Cerebellum (tissue), 4 donors: ENCODE measurements at places on chromosomes 12 and 14. TPM values are rescaled to one million over a fixed set of nuclear protein-coding genes. Genes with fewer than 3 reads are reported as not detected.

ERBB3 gene
- 4.7 TPM for total RNA-seq

GRCh38 chr12:81797100-81797499 lies 38.0 kb upstream of the PPFIA2 start:
- peak; percentile 2 for DNase-seq

- no peak for DNase-seq
These were observed 7.4 kb downstream of the CIT start for GRCh38 chr12:119869720-119870119.

GRCh38 chr12:52207895-52208294 lies 16.1 kb upstream of the KRT80 start:
- peak; percentile 91 for DNase-seq

DNA sequence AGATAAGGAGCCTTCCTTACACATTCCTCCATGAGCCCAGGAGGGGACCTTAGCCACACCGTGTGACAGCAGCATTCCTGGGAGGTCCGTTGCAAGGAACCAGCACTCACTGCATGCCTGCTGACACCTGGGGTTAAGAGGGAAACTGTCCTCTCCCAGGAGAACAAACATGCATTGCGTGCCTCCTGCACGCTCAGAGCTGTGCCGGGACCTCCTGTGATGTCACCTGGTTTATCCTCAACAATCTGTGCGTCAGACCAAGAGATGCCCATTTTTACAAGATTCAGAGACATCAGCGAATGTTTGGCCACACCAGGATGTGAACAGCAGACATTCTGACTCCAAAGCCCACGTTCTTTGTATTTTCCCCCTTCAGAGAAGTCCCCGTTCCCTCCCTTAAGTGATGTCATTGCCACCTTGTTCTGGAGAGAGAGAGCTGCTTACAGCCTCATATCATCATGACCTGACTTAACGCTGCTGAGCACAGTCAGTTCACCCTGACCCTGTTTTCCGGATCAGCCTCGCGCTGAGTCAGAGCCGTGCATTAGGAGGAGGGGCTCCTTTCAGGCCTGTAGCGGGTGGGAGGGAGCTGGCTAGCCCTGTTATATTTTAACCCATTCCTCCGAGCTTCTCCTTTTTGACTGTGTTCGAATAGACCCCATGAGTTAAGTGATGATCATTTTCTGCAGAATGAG lies 36.2 kb downstream of the TMEM120B start:
- no peak for DNase-seq

ENDOU gene
- total RNA-seq, result not detected

DNA sequence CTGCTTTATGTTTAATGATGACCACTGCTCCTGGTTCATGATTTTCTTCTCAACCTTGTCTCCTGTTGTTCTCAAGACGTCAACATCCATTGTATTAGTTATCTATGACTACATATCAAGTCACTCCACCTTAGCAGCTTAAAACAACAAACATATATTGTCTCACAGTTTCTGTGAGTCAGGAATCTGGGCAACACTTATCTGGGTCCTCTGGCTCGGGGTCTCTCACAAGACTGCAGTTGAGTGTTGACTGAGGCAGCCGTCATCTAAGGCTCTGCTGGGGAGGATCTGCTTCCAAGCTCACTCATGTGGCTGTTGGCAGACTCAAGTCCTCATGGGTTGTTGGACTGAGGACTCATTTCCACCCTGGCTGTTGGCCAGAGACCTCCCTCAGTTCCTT lies 27.3 kb upstream of the FRS2 start:
- no peak for DNase-seq

GRCh38 chr12:87883806-87884205 lies 145.4 kb downstream of the C12orf50 start:
- DNase-seq, result no peak

DNA sequence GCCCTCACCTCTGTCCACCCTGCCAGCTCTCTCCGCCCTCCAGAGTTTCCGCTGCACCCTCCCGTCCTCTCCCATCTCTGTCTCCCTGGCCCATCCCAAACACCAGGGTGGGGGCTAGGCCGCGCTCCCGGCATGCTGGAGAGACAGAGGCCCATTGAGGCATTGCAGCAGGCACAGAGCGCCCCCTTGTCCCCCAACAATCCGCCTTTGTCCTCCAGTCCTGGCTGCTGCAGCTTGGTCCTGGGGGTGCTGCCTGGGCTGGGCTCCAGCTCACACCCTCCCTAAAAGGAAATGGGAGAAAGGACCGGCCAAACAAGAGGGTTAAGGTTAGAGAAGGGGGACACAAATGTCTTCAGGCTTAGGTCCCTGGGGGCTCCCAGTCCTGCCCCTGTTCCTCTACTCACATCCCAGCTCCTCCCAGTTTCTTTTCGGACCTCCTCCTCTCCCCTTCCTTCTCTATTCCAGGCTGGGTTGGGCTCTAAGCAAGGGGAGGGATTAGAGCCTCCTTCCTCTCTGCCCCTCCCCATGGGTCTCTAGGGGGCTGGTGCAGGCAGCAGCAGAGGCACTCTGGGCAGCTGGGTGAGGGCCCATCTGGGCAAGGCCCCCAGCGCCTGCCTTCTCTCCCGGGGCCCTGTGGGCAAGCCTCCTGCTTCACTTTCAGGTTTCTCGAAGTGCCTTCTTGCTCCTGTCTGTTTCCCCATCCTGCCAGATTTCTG lies at the start of gene CMTM5:
Gene CMTM5 (plus strand): TSS at position 565 of the 716 bp plus-strand sequence. CDS start 206 bp downstream, outside the sequence.
- DNase-seq, result peak; percentile 32

DNA sequence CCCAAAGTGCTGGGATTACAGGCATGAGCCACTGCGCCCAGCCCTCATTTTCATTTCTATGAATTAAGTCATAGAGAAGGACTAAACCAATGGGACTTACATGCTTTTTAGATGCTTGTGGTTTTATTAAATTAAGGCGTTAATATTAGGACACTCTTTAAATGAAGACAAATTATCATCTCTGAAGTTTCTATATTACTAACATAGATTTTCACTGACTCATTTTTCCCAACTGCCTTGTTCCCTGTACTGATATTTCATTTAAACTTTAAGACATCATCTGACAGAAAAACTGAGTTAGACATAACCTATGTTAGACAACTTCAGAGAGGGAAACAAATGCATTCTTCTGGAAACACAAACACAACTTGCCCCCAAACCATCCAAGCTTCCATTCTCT lies 99.8 kb downstream of the BTG1 start:
- no peak for DNase-seq

DNA sequence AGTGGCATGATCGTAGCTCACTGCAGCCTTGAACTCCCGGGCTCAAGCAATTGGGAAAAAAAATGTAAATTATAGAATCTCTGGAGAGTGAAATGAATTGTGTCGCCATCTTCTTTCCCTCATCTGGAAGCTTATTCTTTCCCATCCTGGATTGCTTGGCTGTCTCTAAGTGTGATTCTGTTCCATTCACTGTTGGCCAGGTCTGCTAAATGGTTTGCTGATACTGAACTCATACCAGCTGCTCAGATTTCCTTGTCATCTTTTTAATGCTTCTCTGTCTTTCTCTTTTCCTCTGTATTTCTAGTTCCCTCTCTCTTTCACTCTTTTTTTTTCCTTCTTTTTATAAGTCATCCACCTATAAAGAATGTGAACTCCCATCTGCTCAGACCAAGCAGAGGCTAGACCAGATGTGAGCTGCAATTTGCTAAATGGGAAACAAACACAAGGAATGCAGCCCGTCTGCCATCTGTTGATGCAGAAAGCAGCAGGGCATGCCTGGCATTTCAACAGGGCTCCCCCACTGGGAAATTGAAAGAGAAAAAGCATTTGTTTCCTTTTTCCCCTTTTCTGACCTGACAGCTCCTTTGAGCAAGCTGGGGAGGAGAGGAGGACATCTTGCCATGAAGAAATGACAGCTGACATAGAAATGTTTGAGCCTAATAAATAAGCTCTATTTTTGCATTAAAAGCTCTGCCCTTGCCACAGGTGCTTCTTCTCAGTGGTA lies 1823.6 kb upstream of the FLRT2 start:
- no peak for DNase-seq

GRCh38 chr12:78060186-78060585 lies 229.5 kb downstream of the NAV3 start:
- no peak for DNase-seq

GRCh38 chr12:11771895-11772502 lies 122.5 kb downstream of the ETV6 start:
- DNase-seq, result no peak

GRCh38 chr12:124730455-124730932 lies 133.2 kb downstream of the SCARB1 start:
- DNase-seq, result no peak

DNA sequence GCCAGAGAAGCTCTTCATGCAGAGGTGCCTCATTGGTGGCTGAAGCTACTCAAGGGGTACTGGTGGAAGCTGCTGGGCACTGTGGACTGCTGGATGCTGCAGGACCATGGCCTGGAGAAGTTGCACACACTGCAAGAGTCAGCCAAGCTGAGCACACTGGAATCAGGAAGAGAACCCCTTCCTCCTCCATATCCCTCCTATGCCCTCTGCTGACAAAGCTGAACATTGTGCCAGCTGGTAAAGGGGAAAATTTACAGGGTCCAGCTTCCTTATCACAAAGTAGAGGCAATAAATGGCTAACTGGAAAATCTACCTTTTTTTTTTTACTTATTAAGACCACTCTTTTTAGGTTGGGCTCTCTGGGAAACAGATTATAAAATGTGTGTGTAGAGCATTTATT lies 6.5 kb downstream of the CCDC175 start:
- no peak for DNase-seq

DNA sequence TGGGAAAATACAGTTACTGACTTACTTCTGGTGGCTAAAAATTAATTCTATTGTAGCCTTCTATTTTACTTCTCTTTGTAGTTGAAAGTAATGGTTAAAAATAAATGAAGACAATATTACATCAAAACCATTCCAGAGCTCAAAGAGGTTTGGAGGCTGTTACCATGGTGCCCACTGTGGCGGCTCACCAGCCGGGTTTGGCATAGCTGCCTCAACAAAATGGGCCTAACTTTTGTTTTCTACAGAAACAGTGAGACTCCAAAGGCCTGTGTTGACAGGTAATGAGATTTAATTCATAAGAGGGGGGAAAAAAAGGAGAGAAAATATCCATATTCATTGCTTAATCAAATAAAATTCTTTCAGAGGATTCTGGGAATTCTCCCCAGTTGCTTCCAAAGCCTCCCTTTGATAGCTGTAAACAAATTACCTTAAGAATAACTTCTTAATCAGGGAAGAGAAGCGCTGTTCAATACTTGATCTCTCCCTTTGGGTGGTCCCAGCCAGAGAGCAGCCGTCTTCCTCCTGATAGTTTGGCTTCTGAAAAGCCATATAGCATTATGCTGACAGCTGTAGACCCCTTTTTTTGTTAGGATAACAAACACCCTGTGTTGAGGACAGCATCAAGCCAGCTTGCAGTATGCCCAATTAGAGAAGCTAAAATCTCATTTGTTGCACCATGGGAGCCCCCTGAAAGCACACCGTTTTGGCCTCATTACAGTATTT lies 266.8 kb downstream of the NEDD1 start:
- DNase-seq, result no peak

DNA sequence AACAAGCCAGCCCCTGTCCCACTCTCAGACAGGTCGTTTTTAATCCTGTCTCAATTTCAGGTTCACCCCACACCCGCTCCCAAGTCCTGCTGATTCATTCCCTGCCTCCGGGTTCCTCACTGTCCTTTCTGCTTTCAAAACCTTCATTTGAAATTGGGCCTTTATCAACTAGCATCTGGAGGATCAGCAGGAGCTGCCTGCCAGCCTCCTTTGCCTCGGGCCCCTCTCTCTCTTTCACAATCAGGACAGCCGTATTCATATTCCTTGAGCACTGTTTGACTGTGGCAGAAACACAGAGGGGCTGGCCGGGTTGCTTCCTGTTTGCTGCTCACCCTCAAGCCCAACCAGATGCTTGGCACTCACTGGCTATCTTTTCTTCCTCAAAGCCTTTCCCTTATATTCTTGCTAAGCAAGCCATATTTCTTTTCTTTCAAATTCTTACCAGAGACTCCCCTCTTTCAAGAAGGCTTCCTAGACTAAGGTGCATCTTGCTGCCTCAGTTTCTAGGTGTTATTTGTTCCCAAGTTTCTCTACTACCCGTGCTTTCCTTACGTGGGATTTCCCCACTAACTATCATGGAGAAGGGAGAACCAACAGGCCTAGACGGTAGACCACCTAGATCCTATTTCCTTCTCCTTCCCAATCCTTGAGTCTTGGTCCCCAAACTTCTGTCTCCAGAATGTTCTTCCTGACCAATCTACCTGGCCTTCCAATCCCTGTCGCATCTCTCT lies 3.0 kb downstream of the GALNT6 start:
- peak; percentile 17 for DNase-seq

DNA sequence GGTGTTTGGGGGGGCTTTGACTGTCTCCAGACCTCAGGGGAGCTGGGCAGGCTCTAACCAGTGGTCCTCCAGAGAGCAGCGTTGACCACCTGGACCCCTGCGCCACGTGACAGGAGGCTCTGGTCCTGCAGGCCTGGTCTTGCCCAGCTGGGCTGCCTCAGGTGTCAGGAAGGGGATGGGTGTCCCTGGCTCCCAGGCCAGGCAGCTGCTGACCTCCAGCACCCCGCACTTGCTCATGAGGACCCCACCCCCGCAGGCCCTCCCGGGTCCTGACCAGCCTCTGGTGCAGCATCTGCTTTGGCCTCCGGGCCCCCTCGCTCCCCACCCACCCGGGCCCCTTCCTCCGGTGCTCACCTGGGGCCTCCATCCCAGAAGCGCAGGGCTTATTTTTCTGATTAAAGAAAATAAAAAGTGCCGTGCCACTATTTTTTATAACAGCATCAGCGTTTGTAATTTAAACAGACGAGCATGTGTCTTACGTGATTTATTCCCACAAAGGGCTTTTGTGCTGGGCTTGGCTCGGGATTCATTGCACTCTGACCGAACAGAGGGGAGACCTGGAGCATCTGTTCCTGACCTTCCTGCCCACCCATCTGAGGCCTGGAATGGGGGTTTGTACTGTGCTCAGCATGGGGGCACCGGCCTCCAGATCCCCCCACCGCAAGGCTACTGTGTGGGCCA lies 21.7 kb downstream of the FBRSL1 start:
- DNase-seq, result no peak

HELB gene
- 10.6 TPM for total RNA-seq

SERPINA5 gene
- total RNA-seq, result 0.36 TPM

GRCh38 chr12:10567813-10568212 lies 45.6 kb downstream of the MAGOHB start:
- DNase-seq, result no peak

GRCh38 chr14:33475623-33476022 lies 475.3 kb downstream of the EGLN3 start:
- DNase-seq, result no peak

DNA sequence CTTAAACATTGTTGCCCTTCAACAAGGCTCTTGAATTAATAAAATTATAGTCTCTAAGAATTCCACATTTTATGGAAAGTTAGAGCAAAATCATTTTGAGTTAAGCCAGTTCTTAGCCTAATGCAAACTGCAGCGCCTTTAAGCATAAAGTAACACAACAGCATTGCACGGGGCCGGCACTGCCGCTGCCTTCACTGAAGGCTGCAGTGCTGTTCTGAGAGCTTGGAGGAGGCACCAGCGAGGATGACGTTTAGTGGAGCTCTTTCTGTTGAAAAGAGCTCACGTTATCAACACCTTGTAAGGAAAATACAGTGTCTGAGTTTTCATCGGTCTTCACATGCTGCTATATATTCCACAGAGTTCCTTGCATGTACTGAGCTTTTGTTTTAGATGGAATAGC lies 38.3 kb upstream of the DYNC1H1 start:
- no peak for DNase-seq

- no peak for DNase-seq
These were observed 60.1 kb downstream of the FSCB start for GRCh38 chr14:44446965-44447364.

KRT77 gene
- total RNA-seq, result 0.09 TPM

HOXC9 gene
- not detected for total RNA-seq
